ENCODE measurements at places on chromosomes 2 and 18.

GRCh38 chr2:61177727-61178549 is 15.9 kb downstream of the C2orf74 start:
- no peak for DNase-seq

DNA sequence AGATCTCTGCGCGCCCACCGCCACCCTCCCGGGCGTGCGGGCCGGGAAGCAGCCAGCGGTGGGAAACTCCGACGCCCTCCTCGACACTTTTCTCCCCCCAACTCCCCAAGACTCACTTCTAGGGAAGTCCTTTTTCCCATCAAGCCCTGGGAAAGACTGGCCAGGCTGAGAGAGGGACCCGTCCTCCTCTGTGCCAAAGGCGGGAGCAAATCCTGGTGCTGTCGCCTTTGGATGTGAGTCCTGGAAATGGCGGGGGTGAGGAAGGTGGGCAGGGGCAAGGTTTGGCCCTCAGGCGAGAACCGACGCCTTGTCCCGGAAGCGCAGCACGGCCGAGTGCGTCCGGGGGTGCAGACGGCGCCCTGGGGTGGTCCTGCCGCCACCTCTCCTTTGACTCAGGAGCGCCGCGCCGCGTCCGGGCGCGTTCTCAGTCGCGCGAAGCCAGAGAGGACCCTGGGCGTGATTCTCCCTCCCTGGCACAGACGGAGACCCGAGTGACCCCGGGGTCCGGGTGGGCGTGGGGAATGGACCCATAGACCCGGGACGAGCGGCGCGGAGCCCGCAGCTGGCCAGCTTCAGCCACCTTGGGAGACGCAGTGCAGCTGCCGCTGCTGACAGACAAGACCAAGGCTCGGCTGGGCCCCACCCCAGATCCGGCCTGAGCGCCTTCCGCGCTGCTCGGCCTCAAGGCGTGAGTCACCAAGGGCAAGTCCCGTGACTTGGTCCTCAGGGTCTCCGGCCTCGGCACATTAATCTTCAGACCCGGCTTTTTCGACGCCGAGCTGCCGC is 3.5 kb upstream of the LBX2 start:
- no peak for DNase-seq

DNA sequence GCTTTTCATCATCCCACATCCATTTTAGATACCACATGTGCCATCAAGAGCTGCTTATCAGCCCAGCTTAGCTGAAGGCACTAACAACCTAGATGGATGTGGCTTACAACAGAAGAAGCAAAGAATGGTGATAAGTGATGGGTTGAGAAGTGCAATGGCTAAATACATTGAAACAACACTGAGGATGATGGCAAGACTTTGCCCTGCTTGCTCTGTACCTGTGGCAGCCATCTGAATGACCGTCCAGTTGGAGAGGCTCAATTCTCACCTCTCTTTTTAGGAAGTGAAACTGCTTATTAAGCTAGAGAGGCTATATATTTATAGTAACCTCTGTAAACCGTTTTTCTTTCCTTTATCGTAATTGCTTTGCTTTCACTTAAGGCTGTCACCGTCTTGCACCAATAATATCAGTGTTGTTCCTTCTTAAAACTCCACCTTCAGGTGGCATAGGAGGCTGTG is 5.7 kb downstream of the GPATCH11 start:
- peak; percentile 79 for DNase-seq

- no peak for DNase-seq
These were observed 18.8 kb downstream of the EPHA4 start for GRCh38 chr2:221553333-221553732.

- peak; percentile 34 for DNase-seq
These were observed 48.4 kb upstream of the PIK3C3 start for GRCh38 chr18:41906528-41907146.

GRCh38 chr2:74019516-74019915 is 34.8 kb downstream of the TET3 start:
- no peak for DNase-seq

- no peak for DNase-seq
These were observed 108.6 kb downstream of the AGPS start for GRCh38 chr2:177501186-177501585.

- DNase-seq = no peak
These were observed 50.0 kb downstream of the KCNE4 start for GRCh38 chr2:223102040-223102400.

- DNase-seq = no peak
These were observed 1.9 kb upstream of the OTOS start for GRCh38 chr2:240142256-240142775.

GRCh38 chr2:8594731-8595427 is 87.0 kb upstream of the ID2 start:
- DNase-seq = no peak

GRCh38 chr2:181169503-181169902 is 189.1 kb downstream of the UBE2E3 start:
- no peak for DNase-seq

GRCh38 chr2:152466041-152466440 is 131.1 kb downstream of the FMNL2 start:
- DNase-seq = no peak

DNA sequence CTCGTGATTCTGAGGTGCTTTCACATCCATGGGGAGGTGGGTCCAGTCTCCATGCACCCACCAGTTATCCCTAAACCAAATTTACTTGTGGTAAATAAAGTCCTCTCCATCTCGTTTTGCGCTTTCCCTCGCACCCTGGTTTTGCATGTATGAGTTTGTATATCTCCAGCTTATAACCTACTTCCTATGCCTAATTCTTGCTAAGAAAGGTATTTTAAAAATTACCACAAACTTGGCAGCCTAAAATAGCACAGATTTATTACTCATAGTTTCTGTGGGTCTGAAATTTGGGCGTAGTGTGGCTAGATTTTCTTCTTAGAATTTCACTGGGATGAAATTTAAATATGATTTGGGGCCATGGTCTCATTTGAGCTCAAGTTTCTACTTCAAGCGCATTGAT is 511.5 kb downstream of the NYAP2 start:
- no peak for DNase-seq

DNA sequence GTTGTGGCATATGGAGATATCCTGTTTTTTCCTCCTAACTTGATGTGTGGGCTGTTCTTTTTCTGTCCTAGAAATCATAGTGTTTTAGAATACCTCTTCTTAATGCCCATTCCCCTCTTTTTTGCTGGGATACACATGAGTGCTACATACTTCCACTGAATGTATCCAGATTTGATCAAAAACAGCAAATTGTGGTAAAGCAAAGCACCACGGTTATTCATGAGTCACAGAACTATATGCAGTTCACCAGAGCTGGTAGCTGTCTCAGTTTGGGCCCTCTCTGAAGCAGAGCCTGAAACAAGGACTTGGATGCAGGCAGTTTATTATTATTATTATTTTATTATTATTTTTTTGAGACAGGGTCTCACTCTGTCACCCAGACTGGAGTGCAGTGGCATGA is 69.9 kb upstream of the CTLA4 start:
- no peak for DNase-seq

DNA sequence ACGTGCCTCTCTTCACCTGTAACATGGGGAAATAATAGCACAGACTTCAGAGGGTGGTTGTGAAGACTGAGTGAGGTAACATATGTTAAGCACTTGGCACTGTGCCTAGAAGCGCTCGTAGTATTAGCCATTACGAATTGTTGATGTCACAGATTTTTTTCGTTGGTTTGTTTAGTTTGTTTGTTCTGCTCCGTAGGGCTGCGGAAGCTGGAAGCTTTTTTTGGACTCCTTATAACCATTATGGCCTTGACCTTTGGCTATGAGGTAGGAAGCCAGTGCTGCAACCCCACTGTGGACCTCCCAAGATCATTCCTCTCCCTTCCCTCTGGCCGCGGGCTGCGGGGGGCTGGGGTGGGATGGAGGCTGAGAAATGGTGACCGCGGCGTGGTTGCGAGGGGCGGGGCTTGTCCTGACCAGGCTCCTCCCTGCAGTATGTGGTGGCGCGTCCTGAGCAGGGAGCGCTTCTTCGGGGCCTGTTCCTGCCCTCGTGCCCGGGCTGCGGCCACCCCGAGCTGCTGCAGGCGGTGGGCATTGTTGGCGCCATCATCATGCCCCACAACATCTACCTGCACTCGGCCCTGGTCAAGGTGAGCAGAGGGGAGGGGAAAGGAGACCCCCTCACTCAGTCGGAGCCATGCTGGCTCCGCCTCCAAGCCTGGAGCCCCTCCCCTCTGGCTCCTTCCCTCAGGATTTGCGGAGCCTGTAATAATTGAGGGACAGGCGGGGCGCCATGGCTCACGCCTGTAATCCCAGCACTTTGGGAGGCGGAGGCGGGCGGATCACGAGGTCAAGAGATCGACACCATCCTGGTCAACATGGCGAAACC is 5.5 kb downstream of the SLC11A1 start:
- DNase-seq = no peak

- no peak for DNase-seq
These were observed 9.6 kb downstream of the PTGR3 start for GRCh38 chr18:75199327-75199726.

DNA sequence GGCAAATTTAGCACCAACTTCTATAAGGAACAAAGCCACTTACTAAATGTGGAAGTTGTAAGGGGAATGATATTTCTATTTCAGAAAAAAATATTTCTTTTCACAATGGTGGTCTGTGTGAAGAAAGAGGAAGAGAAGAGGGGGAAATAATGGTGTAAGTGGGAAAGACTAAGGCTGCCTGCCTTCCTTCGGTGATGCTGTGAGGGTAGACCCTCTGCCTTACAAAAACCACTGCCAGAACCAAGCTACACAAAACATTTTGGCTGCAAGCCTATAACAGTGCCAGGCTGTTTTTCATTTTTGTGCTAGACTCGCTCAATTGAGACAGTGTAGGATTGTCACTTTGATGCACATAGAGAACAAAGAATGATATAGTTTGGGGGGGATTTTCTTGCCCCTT is 286.6 kb downstream of the ZEB2 start:
- no peak for DNase-seq

GRCh38 chr2:183079139-183079775 is 710 bp downstream of the DUSP19 start:
- DNase-seq = no peak

- no peak for DNase-seq
These were observed 2.9 kb downstream of the FN1 start for GRCh38 chr2:215432759-215433594.

GRCh38 chr2:217415316-217415715 is 555.5 kb upstream of the TNP1 start:
- no peak for DNase-seq

GRCh38 chr2:46748121-46748520 is 167.5 kb downstream of the MCFD2 start:
- no peak for DNase-seq

DNA sequence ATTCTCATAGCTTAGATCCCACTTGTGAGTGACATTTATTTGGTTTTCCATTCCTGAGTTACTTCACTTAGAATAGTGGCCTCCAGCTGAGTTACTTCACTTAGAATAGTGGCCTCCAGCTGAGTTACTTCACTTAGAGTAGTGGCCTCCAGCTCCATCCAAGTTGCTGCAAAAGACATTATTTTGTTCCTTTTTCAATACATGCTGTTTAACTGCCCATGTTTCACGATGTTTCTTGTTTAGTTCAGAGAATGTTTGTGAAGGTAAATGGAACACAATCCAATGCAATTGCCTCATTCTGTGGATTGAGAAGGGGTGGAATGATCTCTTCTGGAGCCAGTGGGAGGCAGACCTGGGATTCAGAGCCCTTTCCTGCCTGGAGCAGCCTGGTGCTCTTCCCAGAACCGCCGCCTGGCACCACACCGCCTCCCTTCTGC is 273.5 kb upstream of the ATP5MC3 start:
- DNase-seq = no peak

DNA sequence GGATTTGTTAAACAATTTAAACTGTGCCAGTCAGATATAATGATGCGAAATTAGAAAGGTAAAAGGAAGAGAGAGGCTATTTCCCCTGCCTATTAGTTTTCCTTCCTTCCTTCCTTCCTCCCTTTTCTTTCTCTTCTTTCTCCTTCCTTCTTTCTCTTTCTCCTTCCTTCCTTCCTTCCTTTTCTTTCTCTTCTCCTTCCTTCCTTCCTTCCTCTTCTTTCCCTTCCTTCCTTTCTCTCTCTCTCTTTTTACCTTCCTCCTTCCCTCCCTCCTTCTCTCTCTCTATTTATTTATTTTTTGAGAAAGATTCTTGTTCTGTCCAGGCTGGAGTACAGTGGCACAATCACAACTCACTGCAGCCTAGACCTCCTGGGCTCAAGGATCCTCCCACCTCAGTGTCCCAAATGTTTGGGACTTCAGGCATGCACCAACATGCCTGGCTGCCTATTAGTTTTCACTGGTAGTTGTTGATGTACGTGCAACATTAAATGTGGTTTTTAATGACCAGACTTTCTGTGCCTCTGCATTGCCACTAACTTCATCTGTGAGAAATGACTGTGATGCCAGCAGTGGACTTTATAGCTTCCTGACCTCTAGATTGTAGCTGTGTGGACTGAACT is 48.7 kb upstream of the NFE2L2 start:
- DNase-seq = no peak

DNA sequence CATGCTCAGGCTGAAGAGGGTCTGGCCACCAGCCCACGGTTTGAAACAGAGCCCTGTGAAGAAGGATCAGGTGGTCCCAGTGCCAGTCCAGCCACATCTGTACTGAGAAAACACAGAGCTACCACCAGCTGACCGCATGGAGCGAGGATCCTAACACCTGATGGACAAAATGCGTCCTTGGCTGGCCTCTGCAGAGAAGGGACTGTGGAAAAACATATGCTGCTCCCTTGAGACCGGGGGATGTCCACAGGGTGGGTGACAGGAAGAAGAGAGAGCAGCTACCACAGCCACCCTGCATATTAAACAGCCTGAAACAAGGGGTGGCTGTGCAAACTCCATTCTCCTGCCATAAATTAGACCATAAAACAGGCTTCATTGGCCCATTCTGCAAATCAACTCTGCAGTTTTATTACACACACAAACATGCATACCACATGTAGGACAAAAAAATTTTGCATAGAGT is 137.2 kb downstream of the BCL2 start:
- DNase-seq = no peak

GRCh38 chr2:217631115-217631514 is 371.7 kb downstream of the TNS1 start:
- DNase-seq = no peak

- DNase-seq = no peak
These were observed 21.9 kb upstream of the RNF149 start for GRCh38 chr2:101330253-101330933.

DNA sequence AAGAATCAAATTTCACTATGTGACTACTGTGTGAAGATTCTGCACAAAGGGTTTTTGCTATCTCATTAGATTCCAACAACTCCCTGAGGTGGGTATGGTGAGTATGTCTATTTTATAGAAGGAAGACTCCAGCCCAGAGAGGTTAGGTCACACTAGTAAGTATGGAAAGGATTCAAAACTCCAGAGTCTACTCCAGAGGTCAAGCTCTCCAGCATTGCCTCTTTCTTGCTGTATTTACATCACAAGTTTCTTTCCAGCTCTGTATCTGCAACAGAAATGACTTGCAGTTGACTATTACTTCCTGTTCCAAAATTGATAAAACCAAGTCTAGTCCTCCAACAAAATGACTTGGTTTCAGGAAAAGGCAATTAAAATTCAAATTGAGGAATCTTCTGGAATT is 2.1 kb downstream of the COL4A4 start:
- no peak for DNase-seq
